NCI-H2081 (cell line): ENCODE measurements at places on chromosomes 3 and 15.

DNA sequence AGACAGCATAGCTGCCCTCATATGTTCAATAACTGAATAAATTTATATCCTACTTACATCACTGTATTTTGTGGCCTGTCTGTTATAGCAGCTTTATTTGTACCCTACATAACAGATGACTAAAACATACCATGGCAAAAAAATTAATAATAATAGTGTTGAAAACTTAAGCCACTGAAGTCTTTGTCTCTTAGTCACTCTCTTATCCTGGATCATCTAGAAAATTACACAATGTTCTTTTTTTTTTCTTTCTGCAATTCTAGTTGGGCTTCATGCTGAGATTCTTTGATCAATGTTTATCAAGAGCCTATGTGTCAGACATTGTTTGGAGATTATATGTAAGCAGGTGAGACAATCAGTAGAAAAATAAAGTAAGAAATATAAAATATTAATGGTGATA lies 519.3 kb upstream of the ARPP21 start:
- no peak for DNase-seq

DNA sequence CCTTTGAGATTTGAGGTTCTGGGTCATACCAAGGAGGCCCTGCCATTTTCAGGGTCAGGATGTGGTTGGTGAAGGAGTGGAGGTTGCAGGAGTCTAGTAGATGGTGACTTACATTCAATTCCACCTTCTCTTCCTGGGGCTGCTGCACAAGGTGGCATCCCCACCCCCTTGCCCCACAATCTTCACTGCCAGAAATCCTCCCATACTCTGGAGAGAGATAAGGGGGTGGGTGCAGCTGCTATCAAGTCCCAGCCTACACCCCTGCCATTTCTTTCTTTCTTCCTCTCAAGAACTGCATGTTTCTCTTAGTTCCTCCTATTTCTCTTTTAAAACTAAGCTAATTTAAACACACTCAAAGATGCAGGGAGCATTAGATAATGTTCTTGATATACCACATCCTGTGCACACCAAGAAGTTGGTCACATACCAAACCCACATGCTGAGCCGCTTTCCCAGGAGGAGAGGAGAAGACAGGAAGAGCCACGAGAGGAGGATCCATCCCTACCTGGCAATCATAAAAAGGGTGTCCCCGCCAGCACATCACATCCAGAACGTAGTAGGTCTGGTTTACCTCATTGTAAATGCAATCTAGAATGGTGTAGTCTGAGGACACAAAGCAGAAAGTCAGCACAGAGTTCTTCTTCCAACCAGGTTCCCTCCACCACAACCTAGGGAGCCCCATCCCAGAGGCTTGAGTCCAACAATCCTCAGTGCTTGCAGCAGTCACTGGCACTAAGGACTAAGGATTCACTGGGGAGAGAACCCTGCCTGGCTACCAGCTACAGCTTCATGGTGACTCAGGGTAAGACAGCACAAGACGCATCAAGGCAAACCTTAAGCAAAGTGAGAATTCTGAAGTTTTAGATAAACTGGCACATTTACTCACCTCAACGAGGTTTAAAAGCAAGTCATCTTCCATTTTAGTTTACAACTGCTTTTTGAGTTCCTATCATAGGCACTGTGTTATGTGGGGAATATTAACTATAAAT lies 18.5 kb downstream of the SNUPN start:
- DNase-seq = no peak

- DNase-seq = no peak
These were observed 140.0 kb downstream of the CBLB start for GRCh38 chr3:105728771-105729312.

DNA sequence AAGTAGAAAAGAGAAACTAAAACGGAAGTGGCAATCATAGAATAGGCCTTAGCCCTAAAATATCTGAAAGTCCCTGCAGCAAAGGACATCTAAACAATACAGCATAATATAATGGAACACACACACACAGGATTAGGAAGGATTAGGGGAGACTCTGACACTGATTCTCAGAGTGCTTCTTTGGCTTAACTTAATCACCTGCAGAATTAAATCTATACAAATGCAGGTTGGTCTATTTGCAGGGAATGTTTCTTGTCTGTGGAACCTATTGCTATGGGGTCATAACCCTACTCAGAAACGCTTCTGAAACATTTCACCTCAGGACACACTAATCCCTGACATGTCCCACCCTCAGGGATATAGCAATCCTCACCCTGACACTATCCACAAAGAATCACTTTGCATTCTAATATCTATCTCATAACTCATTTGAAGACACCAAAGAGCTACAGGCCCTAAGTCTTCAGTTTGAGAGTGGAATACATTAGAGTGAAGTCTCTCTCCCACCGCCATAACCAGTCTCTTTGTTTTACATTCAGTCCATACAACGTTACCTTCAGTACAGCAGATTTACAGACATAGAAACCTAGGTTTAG lies 1041.2 kb downstream of the TUSC7 start:
- DNase-seq = no peak

GRCh38 chr3:103319912-103320311 lies 885.1 kb downstream of the ZPLD1 start:
- DNase-seq = no peak

GRCh38 chr15:64461721-64462162 lies 1.4 kb downstream of the ZNF609 start:
- DNase-seq = peak; percentile 39

DNA sequence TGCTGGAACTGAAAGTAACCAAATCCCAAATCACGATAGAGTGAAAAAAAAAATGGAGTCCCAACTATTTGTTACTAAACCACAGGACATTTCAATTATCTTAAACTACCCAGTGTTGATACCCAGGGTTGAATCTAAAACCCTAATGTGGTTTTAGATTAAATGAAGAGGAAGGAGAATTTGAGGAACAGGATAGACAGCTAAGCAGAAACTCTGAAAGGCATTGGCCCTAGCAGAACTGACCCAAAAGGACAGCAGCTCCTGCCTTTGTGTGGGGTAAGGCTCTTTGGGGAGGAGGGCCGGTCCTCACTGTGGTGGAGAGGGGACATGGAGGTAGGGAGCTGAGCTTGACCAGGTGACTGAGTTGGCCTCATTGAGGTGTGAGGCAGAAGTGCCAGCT lies 30.7 kb upstream of the SNRK start:
- no peak for DNase-seq

- DNase-seq = peak; percentile 70
These were observed 376 bp downstream of the KPNA4 start for GRCh38 chr3:160564949-160565441.

GRCh38 chr3:143784446-143784845 lies 63.8 kb downstream of the SLC9A9 start:
- DNase-seq = no peak

- DNase-seq = no peak
These were observed 93.2 kb downstream of the CACNA2D3 start for GRCh38 chr3:54215521-54215920.

DNA sequence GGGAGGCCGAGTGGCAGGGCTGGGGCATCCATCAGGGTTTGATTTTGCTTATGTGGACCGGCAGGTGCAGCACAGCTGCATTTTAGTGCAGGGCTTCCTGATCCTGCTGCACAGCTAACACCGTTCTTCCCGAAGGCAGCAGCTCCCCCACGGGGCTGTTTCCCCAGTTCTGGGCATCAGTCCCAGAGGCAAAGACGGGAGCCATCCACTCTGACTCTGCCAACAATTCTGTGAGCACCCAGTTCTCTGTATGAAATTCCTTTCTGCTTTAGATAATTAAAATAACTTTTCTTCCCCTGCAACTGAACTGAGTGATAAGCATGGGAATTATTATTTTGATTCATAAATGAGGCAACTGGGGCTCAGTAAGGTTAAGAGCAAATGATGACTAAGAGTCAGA lies 262.9 kb upstream of the ATP10A start:
- DNase-seq = peak; percentile 89

DNA sequence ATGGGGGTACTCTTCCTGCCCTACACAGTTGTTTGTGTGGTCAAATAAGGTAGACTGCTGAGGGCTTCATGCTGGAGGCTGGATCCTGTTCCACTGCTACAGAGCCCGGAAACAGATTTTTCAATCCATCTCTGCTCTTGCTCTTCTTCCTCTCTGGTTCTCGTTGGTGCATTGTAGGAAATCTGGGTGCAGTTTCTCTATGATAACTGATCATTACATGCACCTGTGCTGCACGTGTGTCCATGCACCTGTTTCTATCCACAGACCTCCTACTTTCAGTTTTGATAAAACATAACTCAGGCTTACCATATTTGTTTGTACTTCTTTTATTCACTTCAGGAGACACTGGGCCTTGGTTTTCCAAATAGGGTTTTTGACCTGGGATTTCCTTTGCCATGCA lies 21.3 kb downstream of the MINAR1 start:
- DNase-seq = no peak

DNA sequence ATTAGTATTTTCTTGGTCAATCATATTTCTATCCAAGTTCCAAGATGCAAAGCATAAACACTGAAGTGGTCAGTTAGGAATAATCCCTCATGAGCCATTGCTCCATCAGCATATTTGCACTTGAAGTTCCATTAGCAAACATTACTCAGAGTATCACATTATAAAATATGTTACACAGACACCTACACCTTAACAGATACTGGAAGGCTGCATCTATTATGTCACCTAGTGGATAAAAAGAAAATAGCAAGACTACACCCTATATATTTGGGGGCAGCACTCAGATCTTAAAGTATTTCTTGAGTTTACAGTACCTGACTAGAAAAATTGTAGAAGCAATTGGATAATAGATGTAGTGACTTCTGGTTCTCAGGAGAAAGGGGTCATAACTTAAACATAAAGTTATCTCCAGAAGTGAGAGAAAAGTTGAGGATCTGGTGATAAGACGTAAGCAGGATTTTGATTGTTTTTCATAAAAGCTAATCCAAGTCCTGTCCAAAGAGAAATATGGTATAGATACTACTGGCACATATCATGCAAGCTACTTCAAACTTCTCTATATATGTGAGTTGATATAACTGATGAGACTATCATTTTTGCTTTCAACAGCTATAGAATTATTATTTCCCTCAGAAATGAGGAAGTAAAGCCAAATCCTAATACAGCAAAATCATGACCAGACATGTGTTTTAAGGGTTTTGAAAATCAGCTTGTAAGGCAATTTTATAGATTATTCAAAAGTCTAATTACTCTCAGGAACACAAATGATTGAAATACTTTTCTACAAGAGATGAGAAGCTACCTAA lies 422.2 kb downstream of the GBE1 start:
- DNase-seq = no peak

- no peak for DNase-seq
These were observed 34.6 kb downstream of the ROPN1B start for GRCh38 chr3:126003447-126004190.

- DNase-seq = no peak
These were observed 382.5 kb upstream of the C2CD4B start for GRCh38 chr15:62547584-62547983.

DNA sequence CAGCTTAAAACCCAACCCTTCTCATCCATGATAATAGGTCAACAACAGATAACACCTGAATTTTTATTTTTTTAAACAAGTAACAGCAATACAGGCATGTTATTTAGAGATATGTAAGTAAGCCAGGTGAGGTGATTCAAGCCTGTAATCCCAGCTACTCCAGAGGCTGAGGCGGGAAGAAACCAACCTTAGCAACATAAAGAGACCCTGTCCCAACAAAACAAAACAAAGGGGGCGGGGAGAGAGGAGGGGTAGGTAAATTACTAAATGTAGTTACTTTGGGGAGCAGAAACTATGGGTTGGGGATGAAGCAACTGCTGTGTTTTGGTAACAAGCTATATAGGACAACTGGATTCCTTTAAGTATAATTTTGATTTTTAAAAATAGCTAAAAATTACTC lies 47.0 kb downstream of the GNB4 start:
- no peak for DNase-seq

DNA sequence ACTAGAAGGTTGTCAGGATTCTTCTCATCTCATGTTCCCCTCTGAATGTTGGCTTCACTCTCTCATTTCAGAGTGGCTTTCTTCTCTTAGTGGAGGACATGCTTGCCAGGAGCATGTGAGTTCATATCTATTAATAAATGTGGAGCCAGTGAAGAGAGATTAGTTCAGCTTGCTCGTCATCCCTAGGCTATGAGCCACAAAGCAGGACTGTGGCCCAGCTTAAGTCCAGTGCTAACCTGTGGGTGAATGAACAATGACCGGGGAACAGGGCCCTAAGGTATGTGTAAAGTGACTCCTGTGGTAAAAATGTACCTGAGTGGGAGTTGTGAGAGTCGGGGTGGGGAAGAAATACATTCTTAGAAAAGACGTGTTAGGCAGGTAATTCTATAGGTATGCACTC lies 96.9 kb upstream of the TBL1XR1 start:
- DNase-seq = no peak

- no peak for DNase-seq
These were observed 134.2 kb downstream of the LIPC start for GRCh38 chr15:58566029-58566428.

DNA sequence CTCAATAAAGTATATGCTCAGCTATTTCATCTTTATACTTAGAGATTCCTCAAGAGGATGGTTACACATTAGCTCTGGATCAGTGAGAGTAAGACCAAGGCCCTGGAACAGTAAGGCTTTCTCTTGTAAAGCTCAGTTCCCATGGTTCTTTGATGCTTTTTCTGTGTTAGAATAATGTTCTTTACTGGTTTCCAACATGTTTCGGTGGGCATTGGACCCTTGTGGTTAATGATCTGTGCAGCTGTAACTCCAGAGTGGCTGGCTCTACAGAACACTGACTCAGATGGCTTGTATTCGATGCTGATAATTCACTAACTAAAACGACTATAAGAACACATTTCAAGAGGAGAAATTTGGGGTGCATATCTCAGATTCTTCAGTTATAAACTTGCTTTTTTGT lies 114.7 kb downstream of the AKAP13 start:
- DNase-seq = no peak

- DNase-seq = no peak
These were observed 16.6 kb downstream of the BTLA start for GRCh38 chr3:112482675-112483074.

DNA sequence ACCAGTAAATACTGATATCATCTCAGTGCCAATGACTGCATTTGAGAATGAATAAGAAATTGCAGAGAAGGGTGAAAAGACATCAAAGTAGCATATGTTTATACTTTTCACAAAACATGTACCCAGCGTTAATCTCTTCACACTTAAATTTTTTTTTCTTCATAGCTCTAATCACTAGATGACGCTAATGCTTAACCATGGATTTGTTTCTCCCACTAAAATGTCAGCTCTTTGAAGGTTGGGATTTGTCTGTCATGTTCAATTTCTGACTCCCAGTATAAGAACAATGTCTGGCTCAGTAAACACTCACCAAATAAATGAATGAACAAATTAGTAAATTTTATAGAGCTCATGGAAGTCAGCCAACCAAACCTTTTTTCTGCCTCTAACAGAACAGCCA lies 78.3 kb upstream of the LMCD1 start:
- DNase-seq = no peak

GRCh38 chr3:194139071-194139813 lies 3.3 kb downstream of the HES1 start:
- peak; percentile 47 for DNase-seq

- DNase-seq = no peak
These were observed 10.0 kb downstream of the BHLHE40 start for GRCh38 chr3:4988983-4989834.

GRCh38 chr3:39474126-39474515 lies 6.6 kb downstream of the MOBP start:
- no peak for DNase-seq
